ENCODE measurements at places on chromosomes 3 and 15. TPM values are rescaled to one million over a fixed set of nuclear protein-coding genes. Genes with fewer than 3 reads are reported as not detected.

DNA sequence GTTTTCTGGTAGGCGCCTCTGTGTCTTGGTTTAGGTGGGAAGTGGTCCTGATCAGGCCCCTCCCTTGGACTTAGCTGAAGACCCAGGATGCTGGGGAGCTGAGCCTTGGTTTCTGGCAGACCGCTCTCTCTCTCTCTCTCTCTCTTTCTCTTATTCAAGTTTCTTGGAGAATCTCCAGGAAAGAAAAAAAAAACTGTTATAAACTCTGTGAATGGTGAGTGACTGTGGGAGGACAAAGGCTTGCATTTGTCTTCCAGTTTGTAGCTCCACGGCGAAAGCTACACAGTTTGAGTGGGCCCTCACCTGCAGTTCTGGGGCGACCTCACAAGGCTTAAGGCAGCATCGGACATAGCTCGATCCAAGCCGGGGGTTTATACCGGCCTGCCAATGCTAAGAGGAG lies 7.5 kb downstream of the DET1 start:
- no peaks in the 10 kb centered on the region for H3K27me3 ChIP-seq
- H3K4me1 ChIP-seq: peaks cover 21% of the 10 kb centered on the region
- H3K27ac ChIP-seq: no peak overlapping the region
- H3K4me3 ChIP-seq: no peak overlapping the region
- H3K36me3 ChIP-seq: no peaks in the 10 kb centered on the region
- no peak for DNase-seq

DNA sequence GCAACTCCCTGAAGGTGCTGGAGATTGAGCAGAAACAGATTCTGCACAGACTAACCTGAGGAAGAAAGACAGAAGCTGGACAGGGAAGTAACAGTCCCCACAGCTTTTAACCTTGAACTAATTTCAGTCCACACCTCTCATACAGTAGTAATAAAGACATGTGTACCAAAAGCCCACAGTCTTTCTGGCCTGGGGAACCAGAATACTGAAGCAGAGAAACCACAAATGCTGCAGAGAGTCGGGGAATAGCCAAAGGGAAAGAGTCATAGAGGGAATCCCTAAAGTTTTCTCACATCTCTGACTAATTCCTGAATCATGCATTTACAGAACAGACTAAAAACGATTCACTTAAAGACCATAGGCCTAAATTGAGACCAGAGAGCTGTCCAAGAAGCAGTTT lies 503.4 kb upstream of the NECTIN3 start:
- no peaks in the 10 kb centered on the region for H3K4me1 ChIP-seq
- no peak overlapping the region for H3K27ac ChIP-seq
- no peaks in the 10 kb centered on the region for H3K27me3 ChIP-seq
- no peak overlapping the region for H3K4me3 ChIP-seq
- DNase-seq: no peak

The SLC33A1 gene
- 14.4 TPM for total RNA-seq

DNA sequence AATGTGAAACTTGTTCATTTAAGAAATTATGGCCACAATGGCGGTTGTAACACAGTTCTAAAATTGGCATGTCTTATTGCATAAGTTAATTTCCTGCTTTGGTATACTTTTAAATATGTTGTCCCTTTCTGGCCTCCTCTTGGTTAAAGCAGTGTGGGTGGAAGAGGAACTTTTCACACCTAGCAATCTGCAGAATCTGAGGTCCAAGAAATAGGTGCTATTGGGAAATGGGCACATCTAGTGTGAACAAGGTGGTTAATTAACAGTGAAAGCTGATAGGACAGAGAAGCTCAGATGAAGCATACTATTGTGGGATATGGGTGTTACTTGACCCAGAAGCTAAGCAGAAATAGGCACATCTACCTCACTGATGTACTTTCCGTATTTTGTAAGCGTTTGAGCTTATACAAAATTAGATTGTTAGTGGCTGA lies 10.6 kb downstream of the CMC1 start:
- no peaks in the 10 kb centered on the region for H3K36me3 ChIP-seq
- no peak overlapping the region for H3K27ac ChIP-seq
- H3K4me1 ChIP-seq: no peaks in the 10 kb centered on the region

The IGSF11 gene
- total RNA-seq: 18.2 TPM

The TTC23 gene
- total RNA-seq: 19.9 TPM

DNA sequence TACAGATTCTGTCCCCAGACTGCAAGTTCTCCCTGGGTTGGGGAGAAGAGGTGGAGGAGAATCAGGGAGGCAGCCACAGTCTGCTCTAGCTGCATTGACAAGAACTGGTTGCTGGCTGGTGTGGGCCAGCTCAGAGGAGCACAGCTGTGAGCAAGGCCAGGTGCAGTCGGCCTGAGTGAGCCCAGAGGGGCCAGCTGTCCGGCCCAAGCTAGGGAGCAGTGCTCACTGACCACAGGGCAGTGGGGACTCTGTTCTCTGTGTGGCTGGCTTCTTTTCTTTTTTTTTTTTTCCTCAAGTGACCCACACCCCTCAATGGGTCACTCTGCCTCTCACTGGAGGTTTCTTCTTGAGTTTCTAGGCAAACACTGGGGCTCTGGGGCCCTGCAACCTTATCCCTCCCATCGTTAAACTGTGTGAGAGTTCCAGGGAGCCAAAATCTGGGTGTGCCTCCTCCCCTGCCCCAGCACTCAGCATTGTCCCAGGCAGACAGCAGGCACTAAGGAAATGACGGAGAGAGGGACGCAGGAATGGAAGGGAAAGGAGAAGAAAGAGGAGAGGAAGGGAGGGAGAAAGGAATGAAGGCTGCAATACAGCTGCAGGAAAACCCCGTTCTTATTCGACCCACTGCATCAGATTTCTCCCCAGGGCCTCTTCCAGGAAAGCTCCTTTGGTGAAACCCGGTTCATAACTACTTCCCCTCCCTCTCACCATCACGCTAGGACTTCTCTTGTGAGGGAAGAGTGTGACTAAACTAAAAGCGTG lies 37.7 kb upstream of the HES1 start:
- no peak for DNase-seq
- no peak overlapping the region for H3K27ac ChIP-seq
- H3K4me3 ChIP-seq: no peak overlapping the region
- no peaks in the 10 kb centered on the region for H3K27me3 ChIP-seq
- no peaks in the 10 kb centered on the region for H3K36me3 ChIP-seq

DNA sequence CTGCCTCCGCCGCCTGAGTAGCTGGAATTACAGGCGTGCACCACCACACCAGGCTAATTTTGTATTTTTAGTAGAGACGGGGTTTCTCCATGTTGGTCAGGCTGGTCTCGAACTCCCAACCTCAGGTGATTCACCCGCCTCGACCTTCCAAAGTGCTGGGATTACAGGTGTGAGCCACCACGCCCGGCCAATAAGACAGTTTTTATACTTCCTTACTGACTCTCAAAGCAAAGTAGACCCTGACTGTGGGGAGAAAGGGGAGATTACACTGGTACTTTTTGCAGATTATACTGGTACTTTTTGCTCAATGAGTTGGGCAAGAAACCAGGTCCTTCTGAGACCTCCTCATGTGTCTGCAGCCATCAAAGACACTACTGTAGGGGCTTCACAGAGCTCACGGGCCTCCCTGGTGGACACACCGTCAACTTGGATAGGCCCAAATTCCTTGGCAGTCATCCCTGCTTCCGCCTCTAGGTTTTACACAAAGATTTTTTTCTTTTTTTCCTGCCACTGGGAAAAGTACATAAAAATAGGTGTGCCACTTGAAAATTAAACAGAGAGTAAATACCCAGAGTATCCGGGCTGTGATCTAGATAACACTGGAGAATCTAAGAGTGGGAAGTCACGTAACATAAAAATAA lies 143.3 kb upstream of the WNT5A start:
- no peaks in the 10 kb centered on the region for H3K36me3 ChIP-seq
- no peak for DNase-seq
- no peaks in the 10 kb centered on the region for H3K4me1 ChIP-seq

The FAM43A gene
- 17.8 TPM for total RNA-seq

DNA sequence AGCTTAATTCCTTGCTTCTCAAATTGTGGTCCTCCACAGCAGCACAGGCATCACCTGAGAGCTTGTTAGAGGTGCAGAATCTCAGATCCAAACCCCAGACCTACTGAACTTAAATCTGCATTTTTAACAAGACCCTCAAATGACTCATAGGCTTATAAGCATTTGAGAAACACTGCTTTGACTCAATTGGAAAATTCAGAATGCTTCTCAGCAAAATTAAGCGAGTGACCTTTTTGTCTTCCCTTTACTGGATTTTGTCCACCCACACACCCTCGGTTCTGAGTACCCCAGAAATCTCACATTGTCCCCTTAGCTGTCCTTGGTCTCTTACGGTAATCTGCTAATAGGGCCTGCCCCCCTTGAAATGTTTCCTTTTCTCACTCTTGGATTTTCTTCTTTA lies 17.9 kb downstream of the CD80 start:
- H3K27me3 ChIP-seq: no peaks in the 10 kb centered on the region
- H3K4me1 ChIP-seq: no peaks in the 10 kb centered on the region
- H3K36me3 ChIP-seq: no peaks in the 10 kb centered on the region
- H3K27ac ChIP-seq: no peak overlapping the region

The OR5K2 gene
- total RNA-seq: not detected

The LRRC34 gene
- 2.9 TPM for total RNA-seq

GRCh38 chr3:159263750-159264553 lies 462.1 kb downstream of the MFSD1 start:
- H3K36me3 ChIP-seq: no peaks in the 10 kb centered on the region
- H3K27me3 ChIP-seq: no peaks in the 10 kb centered on the region
- H3K4me1 ChIP-seq: no peaks in the 10 kb centered on the region
- no peak for DNase-seq
- no peak overlapping the region for H3K27ac ChIP-seq

The TAGLN3 gene
- total RNA-seq: 17.4 TPM

The EBLN2 gene
- 14.7 TPM for total RNA-seq

DNA sequence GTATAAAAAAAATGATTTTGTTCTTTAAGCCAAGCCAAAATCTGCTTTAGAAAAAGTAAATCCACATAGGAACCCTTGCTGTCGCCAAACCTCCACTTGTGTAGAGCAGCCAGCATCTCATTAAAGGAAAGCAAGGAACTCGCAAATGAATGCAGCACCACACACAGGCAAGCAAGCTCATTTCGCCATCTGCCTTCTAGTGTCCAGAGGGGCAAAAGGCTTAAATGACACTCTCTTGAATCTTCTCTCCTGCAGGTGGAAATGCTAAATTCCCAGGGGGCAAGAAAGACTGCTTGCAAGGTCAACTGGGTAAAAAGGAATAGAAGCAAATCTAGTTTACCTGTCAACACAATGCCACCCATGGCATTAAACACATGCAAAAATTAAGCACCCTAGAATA lies 2.4 kb downstream of the MB21D2 start:
- H3K4me3 ChIP-seq: no peak overlapping the region
- H3K27ac ChIP-seq: no peak overlapping the region
- no peaks in the 10 kb centered on the region for H3K27me3 ChIP-seq
- no peak for DNase-seq

DNA sequence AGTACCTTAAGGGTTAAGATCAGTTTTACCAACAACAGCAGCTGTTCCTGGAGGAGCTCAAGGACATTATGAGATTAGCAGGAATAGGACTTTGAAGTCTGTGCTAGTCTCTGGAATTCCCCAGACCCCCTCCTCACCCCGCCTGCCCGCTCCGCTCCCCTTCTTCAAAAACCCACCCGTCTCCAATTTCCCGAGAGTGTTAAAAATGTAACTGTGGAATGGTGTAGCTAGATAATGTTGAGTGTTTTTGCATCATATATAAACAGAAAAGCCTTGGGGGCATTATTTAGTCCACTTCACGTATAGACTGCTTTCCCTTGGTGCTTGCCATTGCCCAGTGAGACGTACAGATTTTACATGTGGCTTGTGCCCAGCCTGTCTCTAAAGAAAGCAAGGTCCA lies 65.0 kb upstream of the SEMA6D start:
- no peaks in the 10 kb centered on the region for H3K4me1 ChIP-seq
- no peak overlapping the region for H3K4me3 ChIP-seq
- no peaks in the 10 kb centered on the region for H3K36me3 ChIP-seq
- no peak overlapping the region for H3K27ac ChIP-seq
- H3K27me3 ChIP-seq: no peaks in the 10 kb centered on the region
- no peak for DNase-seq

The DOCK3 gene
- total RNA-seq: 1.8 TPM

DNA sequence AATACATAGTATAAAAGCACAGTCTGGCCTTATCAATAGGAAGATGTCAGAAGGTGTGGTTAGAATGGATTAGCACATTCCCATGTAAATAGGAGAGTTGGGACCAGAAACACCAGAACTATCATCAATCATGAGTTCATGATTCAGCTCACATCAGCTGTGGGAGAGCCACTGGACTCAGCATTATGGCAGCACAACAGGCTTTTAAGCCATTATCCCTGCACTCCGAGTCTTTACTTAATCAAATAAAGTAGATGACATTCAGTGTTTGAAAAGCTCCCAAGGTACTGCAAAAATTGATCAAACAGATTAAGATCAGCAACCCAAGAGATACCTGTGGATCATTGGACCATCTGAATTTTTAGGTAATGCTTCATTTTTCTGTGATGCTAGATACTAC lies 24.7 kb downstream of the PARP14 start:
- H3K4me3 ChIP-seq: no peak overlapping the region
- peaks cover 10% of the 10 kb centered on the region for H3K36me3 ChIP-seq
- no peaks in the 10 kb centered on the region for H3K27me3 ChIP-seq

DNA sequence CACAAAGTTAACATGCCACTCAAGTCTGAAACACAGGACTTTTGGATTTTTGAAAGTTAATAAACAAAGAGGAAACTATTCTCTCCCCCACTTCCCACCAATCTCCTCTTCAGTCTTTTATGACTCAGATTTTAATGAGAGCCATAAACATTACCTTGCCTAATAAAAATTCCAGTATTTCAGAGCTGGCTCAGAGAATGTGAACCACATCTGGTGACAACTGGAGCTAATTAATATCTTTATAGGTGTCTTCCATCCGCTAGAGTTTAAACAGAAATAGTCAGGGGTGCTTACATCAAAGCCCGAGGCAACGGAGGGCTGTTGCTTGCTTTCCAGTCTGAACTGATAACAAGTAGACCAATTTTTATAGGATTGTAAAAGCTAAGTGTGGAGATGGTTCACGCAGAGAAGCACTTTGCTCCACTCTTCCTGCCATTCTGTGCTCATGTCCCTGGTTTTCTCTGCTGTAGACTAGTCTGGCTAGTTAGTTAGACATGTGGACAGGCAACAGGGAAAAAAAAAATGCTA lies 363.6 kb downstream of the NR2F2 start:
- no peak for DNase-seq
- H3K27me3 ChIP-seq: no peaks in the 10 kb centered on the region
- no peak overlapping the region for H3K4me3 ChIP-seq
- no peak overlapping the region for H3K27ac ChIP-seq
- H3K36me3 ChIP-seq: no peaks in the 10 kb centered on the region

- no peak overlapping the region for H3K27ac ChIP-seq
- H3K4me1 ChIP-seq: peaks cover 8% of the 10 kb centered on the region
Observed at GRCh38 chr3:185399737-185400667, 37.1 kb downstream of the MAP3K13 start.
